ENCODE measurements at places on chromosomes 3 and 15. TPM values are rescaled to one million over a fixed set of nuclear protein-coding genes. Genes with fewer than 3 reads are reported as not detected.

REC114 gene
- not detected for total RNA-seq

STRC gene
- 1.2 TPM for total RNA-seq

PLA2G4E gene
- total RNA-seq, result not detected

SENP8 gene
- 4.1 TPM for total RNA-seq

COL6A5 gene
- not detected for total RNA-seq

- DNase-seq, result no peak
These were observed 41.8 kb downstream of the CHSY1 start for GRCh38 chr15:101210058-101210457.

DNA sequence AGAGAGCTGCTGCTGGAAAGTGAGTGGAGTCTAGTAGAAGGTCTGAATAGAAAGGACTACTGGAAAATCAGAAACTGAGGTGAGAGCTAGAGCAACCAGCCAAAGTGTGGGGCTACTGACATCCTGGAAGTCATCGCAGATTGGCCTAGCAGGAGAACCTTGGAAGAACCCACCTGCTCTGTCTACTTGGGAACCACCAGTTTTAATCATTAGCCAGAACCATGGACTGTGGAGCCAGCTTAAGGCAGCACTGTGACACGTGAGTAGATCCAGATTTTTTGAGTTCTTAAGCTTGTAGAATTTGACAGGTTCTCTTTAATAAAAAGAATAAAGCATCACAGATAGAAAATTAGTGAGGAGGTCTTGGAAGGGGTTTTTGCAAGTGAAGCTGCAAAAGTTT, 179.1 kb upstream of the PEX5L start:
- no peak for DNase-seq

DNA sequence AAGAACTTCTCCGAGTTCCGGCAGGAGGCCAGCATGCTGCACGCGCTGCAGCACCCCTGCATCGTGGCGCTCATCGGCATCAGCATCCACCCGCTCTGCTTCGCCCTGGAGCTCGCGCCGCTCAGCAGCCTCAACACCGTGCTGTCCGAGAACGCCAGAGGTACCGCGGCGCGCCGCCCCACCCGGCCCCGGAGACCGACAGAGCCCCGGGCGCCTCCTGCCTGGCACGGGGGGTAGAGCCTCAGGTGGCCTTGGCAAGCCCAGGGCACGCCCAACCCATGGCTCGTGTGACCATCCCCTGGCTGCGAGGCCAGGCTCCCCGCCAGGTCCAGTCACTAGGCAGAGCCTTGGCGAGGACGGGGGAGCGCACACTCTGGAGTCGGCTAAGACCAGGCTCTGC, 134.1 kb downstream of the LRRK1 start:
- DNase-seq, result no peak

DNA sequence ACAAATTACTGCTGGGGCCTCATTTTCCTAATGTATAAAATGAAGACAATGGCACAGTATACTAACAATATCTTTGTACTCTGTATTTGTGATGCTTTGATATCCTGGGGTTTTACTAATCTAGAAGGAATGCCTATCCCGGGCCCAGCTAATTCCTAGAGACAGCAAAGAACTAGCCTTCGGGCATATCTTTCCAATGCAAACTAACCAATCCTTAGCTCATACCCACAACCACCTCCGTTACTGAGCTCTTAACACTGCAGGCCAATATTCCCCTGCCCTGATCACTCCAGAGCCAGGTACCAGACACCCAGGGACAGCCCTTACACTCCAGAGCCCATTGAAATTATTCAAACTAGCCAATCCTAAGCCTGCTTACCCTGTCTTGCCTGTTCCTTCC, 309.0 kb downstream of the ULK4 start:
- DNase-seq, result no peak

DNA sequence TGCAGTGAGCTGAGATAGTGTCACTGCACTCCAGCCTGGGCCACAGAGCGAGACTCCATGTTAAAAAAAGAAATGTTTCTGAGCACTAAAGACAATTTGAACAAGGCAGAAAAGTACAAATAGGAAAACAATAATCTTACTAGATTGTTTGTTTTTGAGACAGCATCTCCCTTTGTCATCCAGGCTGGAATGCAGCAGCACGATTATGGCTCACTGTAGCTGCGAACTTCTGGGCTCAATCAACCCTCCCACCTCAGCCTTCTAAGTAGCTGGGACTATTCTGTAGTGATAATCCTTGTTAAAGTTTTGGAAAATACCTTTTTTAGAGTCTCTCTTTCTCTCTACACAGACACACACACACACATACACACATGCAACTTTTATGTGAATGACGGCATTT, 107.1 kb downstream of the LPP start:
- DNase-seq, result no peak

- no peak for DNase-seq
These were observed 430.7 kb upstream of the CFAP20DC start for GRCh38 chr3:59480486-59480995.

GRCh38 chr3:119356646-119357045, 62.5 kb downstream of the ARHGAP31 start:
- no peak for DNase-seq

All from endothelial cell (in vitro differentiated cells).